IgD-negative memory B cell (primary cell): ENCODE measurements at places on chromosomes 5 and 9. TPM values are rescaled to one million over a fixed set of nuclear protein-coding genes. Genes with fewer than 3 reads are reported as not detected.

The ZNF300 gene
- polyA plus RNA-seq, result 1.0 TPM

The SLCO6A1 gene
- not detected for polyA plus RNA-seq

The CAPSL gene
- not detected for polyA plus RNA-seq

The PCDHAC2 gene
- polyA plus RNA-seq, result not detected

The PTTG1 gene
- 19.1 TPM for polyA plus RNA-seq

The SPINK1 gene
- polyA plus RNA-seq, result not detected

The MEF2C gene
- polyA plus RNA-seq, result 238 TPM

The SHOC1 gene
- not detected for polyA plus RNA-seq

The DAB2IP gene
- polyA plus RNA-seq, result not detected

The SMIM33 gene
- not detected for polyA plus RNA-seq

The HMCN2 gene
- not detected for polyA plus RNA-seq

The SHC3 gene
- not detected for polyA plus RNA-seq

The UBE2QL1 gene
- not detected for polyA plus RNA-seq

The CARTPT gene
- polyA plus RNA-seq, result not detected

The CNTNAP3 gene
- not detected for polyA plus RNA-seq
